IMR-90 (cell line): ENCODE measurements at places on chromosomes 12 and 14.

GRCh38 chr12:57254506-57255280 lies 3.7 kb upstream of the STAC3 start:
- no peak for DNase-seq

- DNase-seq, result peak; percentile 13
Observed at GRCh38 chr14:65128096-65128495, 25.8 kb upstream of the MAX start.

DNA sequence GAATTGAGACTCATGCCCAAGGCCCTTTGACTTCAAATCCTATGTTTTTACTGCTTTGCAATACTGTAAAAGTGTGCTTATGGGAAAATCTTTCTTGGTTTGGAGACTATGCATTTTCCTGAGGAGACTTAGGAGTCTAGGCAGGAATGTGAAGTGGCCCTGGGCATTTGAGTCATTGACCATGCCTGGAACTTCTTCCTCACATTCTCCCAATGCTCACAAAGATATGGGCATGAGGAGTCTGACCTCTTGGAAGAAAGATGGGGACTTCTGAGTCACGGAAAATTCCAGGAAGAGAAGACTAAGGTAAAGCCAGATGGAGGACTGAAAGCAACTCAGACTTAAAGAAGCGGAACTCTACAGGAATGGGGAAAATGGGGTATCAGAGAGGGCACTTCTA lies 38.2 kb upstream of the ZNF641 start:
- peak; percentile 8 for DNase-seq

DNA sequence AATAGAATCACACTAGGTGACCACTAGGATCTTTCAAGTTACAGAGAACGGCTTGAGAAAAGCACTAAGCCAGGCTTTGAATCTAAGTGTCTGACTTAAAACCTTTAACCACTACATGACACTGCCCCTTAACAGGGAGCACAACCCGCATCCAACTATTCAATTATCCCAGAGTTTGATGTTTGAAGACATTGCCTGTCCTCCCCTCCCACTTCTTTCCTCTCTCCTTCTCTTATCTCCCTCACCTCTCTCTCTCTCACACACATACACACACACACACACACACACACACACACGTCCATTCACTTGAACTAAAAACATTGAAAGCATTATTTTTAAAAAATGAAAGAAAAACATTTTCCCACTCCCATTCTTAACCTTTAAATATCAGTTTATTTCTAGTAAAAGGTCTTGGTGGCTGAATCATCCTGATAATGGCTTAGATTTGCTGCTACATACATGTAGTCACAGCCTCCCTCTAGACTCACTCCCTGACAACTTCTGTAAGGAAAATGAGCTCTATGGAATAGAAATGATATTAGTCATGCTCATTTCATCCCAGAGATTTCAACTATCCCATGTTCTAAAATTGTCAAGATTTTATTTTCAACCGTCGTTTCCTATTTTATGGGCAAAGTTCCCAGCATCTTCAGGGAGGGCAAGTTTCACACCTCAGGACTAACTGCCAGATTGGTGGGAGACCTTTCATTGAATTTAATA lies 53.5 kb upstream of the RAP1B start:
- peak; percentile 93 for DNase-seq
